ENCODE measurements at places on chromosomes 12 and 14. TPM values are rescaled to one million over a fixed set of nuclear protein-coding genes. Genes with fewer than 3 reads are reported as not detected.

VRTN gene
- total RNA-seq = not detected

DNA sequence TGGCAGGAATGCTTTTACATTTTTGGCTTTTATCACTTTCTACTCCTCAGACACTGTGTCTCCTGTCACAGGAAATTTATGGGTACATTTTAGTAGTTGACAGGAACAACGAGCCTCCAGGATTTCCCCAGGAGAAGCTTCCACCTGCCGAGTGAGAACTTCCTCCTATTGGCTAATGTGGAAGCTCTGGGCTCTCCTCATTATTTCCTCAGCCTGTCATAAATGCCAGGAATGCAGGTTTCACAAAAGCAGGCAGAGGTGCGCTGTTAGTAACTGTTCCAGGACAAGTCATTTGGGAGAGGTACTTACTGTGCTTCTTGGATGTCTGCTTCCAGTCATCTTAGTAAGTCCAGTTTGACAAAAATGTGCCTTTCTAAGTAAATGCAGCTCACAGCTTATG is 19.1 kb upstream of the DCP1B start:
- DNase-seq = peak; percentile 3

DNA sequence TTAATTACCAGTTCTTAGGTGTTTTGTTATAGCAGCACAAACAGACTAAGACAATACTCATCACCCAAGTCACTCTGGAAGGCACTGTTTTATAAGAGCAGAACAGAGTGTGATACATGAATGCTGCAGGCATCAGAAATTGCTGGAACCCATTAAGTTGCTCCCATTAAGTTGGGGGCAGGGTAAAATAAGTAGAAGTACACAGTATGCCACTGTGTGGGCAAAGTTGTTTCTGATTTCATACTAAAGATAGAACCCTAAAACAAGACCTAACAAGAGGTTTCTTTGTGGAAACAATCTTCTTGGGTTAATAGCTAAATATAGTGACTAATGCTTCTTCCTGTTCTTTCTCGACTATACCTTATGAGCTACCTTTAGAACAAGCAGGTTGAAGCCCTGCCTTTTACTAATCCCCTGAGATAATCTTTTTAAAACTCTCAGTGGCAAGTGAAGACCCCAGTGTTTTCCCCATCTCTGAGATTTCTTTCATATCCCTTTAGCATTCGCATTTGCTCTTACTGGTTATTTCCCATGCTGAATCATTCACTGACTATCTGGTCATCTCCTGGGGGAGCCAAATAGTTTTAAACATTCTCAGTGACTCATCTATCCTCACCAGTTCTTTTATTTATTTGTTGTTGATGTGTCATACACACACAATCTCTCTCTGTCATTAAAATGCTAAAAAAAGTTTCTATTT is 52.3 kb downstream of the SOCS2 start:
- DNase-seq = peak; percentile 97

- peak; percentile 98 for DNase-seq
Measured at GRCh38 chr14:94373708-94374107, 14.7 kb downstream of the SERPINA1 start.

ACOT6 gene
- total RNA-seq = not detected
